ENCODE measurements at places on chromosomes 2 and 18.

- peak overlapping the region; percentile 86 for H3K27ac ChIP-seq
- no peak for DNase-seq
- H3K36me3 ChIP-seq, result no peaks in the 10 kb centered on the region
- peaks cover 3% of the 10 kb centered on the region for H3K4me1 ChIP-seq
- H3K27me3 ChIP-seq, result no peaks in the 10 kb centered on the region
Measured at GRCh38 chr18:74291472-74291770, 342 bp downstream of the CYB5A start.

- H3K27me3 ChIP-seq, result no peaks in the 10 kb centered on the region
- no peaks in the 10 kb centered on the region for H3K4me1 ChIP-seq
- H3K36me3 ChIP-seq, result no peaks in the 10 kb centered on the region
Measured at GRCh38 chr2:102204638-102205037, 17.8 kb downstream of the IL1RL2 start.

- no peak for DNase-seq
- no peaks in the 10 kb centered on the region for H3K4me1 ChIP-seq
- no peak overlapping the region for H3K4me3 ChIP-seq
- no peak overlapping the region for H3K27ac ChIP-seq
- no peaks in the 10 kb centered on the region for H3K36me3 ChIP-seq
Measured at GRCh38 chr18:11591957-11592356, 17.4 kb upstream of the SLC35G4 start.

- H3K4me1 ChIP-seq, result no peaks in the 10 kb centered on the region
- H3K27ac ChIP-seq, result no peak overlapping the region
- no peak for DNase-seq
Measured at GRCh38 chr2:8036366-8036765, 645.5 kb upstream of the ID2 start.

DNA sequence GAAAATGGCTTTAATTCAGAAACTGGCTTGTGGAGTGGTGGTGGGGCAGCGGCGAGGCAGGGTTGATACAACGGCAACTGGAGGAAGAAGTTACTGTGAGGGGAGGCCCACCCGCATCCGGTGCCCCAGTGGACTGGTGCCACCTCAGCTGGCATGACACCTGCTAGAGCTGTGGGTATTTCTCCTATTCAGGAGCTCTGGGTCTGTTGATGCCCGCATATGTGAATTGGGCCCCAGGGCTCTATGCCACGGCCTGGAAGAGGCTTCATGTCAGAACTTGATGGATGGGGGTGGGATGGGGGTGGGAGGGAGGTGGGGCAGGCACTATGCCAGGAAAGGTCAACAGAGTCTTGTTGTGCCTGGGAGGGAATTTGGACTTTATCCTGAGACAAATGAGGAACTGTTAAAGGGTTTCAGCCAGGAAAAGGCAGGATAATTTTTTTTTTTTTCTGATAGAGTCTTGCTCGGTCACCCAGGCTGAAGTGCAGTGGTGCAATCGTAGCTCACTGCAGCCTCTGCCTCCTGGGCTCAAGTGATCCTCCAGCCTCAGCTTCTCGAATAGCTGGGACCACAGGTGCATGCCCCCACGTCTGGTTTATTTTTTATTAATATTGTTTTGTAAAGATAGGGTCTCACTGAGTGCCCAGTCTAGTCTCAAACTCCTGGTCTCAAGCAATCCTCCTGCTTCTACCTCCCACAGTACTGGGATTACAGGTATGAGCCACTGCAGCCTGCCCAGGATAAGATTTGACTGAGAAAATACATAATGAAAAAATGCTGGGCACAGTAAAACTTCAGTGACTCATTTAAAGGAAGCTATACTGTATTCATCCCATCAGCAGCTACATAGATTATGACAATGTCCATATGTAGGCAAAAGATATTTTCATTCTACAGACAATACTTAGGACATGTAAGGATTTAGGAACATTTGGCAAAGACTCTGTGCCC is 52.6 kb downstream of the SH2D6 start:
- no peaks in the 10 kb centered on the region for H3K4me1 ChIP-seq
- H3K27me3 ChIP-seq, result no peaks in the 10 kb centered on the region
- H3K4me3 ChIP-seq, result no peak overlapping the region
- no peaks in the 10 kb centered on the region for H3K36me3 ChIP-seq

GRCh38 chr2:207787017-207787416 is 17.3 kb upstream of the FZD5 start:
- H3K27me3 ChIP-seq, result no peaks in the 10 kb centered on the region
- H3K36me3 ChIP-seq, result no peaks in the 10 kb centered on the region
- DNase-seq, result no peak
- H3K4me3 ChIP-seq, result no peak overlapping the region

GRCh38 chr2:82657106-82657505 is 1802.0 kb downstream of the SUCLG1 start:
- no peaks in the 10 kb centered on the region for H3K27me3 ChIP-seq
- no peaks in the 10 kb centered on the region for H3K36me3 ChIP-seq
- H3K27ac ChIP-seq, result no peak overlapping the region
- no peak overlapping the region for H3K4me3 ChIP-seq
- H3K4me1 ChIP-seq, result no peaks in the 10 kb centered on the region
- no peak for DNase-seq

GRCh38 chr2:233503947-233504637 is 62.5 kb downstream of the USP40 start:
- H3K36me3 ChIP-seq, result no peaks in the 10 kb centered on the region
- no peak for DNase-seq
- no peak overlapping the region for H3K27ac ChIP-seq
- H3K4me3 ChIP-seq, result no peak overlapping the region
- H3K27me3 ChIP-seq, result no peaks in the 10 kb centered on the region

All from breast epithelium (tissue), 4 donors.